ENCODE measurements at places on chromosomes 1 and 21.

DNA sequence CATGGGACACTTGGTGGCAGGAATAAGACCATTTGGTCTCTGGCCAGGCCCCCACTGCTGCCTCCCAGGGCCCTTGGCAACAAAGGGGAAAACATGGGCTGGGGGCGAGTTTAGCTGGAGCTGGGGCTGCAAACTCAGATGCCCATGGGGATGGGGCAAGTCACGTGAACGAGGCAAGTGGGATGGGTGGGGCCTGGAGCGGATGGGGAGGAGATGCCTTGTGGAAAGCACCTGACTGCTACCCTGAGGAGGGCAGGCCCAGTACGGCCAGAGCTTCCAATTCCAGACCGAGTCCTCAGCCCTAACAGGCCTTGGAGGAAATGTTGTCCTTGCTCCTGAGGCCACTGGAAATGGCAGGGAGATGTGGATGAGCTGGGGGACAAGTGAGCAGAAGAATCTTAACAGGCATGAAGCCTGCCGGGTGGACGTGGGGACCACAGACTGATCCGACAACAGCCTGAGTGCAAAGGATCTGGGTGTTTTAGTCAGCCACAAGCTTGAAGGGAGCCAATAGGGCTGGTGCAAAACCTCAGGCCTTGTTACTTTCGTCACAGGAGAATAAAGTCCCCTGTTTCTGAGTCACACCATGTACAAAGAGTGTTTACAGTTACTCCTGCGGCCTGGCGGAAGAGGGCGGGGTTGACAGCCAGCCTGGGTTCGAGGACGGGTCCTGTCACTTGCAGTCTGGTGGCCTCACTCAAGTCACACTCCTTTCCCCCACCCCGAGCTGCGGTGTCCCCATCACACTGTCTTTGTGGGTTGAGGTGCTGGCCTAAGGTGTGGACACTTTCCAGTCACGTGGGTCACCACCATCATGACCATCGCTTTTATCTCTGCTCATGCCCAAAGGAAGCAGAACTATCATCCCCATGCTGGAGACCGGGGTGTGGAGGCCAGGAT, 19.1 kb downstream of the RUNX3 start:
- H3K36me3 ChIP-seq: no peaks in the 10 kb centered on the region
- DNase-seq: no peak
- H3K27ac ChIP-seq: peak overlapping the region; percentile 46
- H3K4me3 ChIP-seq: no peak overlapping the region

DNA sequence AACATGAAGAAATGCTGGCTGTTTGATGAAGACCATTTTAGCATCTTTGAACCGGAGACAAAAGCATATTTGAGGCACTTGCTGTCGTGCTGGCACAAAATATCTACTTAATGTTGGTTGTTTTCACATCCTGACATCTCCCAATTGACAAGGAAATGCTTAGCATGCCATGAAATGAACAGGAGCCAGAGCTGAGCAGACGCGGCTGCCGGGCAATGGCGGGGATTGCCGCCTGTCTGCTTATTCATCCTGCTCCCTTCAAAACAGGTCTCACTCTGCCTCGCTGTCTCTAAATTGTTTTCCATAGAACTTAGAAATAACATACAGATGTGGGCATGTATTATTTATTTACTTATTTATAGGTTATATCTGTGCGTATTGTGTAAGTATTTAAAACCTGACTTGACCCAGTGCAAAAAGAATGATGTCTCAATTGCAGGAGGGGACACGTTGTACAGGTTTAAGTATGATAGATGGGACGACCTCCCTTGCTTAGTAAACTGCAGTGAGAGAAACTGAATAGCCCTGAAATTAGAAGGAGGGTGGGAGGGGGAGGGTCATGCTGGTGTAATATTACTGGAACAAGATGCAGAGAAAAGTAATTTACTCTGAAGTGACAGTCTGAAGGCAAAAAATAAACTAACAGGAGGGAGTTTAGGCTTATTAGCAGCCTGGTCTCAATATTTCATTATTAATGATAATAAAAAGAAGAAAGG, 590.4 kb upstream of the PLXNA2 start:
- DNase-seq: peak; percentile 15
- H3K27me3 ChIP-seq: no peaks in the 10 kb centered on the region
- no peaks in the 10 kb centered on the region for H3K36me3 ChIP-seq
- no peak overlapping the region for H3K4me3 ChIP-seq
- H3K27ac ChIP-seq: no peak overlapping the region

DNA sequence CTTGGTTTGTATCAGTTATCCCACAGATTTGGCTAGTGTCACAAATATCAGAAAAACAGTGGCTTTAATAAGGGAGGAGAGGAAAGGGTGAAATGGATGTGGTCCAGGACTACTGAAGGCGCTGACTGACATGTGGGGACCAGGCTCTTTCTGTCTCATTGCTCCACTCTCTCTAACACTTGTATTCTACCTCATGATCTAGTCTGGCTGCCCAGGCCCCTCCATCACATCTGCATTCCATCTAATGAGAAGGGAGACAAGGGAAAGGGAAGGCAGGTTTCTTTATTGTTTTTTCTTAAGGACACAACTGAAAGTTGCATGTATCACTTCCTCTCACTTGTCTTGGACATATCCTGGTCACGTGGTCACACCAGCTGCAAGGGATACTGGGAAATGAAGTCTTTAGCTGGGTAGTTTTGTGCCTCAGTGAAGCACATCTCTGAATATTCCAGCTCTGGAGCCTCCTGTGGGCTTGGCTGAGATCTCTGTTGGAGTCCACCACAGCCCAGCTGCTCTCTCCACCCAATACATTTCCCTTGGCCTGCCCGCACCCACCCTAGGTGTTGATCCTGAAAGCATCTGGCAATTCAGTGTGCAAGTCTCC, 42.0 kb upstream of the PADI2 start:
- H3K27me3 ChIP-seq: no peaks in the 10 kb centered on the region
- no peak for DNase-seq
- H3K27ac ChIP-seq: no peak overlapping the region
- no peaks in the 10 kb centered on the region for H3K36me3 ChIP-seq

DNA sequence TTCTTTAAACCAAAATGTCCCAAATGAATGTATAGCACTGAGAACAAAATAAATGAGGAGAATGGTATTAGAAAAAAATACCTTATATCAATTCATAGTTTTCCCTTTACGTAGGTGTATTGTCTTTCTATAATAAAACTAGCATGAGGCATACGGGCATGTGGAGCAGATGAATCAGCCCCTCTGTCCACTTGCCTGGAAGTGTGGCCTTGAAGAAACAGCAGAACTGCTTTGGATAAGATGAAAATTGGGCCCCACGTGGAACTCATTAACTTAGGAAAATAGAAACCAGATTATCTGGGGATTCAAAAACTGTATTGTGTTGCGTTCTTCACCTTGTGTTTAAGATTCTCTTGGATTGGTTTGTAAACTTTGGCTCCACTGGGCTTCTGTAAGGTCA, 356.8 kb upstream of the B3GALT2 start:
- H3K27ac ChIP-seq: no peak overlapping the region
- H3K4me1 ChIP-seq: no peaks in the 10 kb centered on the region
- H3K4me3 ChIP-seq: no peak overlapping the region
- no peaks in the 10 kb centered on the region for H3K36me3 ChIP-seq
- no peak for DNase-seq

- H3K27ac ChIP-seq: no peak overlapping the region
- H3K4me1 ChIP-seq: peaks cover 5% of the 10 kb centered on the region
- no peak overlapping the region for H3K4me3 ChIP-seq
- no peaks in the 10 kb centered on the region for H3K36me3 ChIP-seq
- no peak for DNase-seq
- no peaks in the 10 kb centered on the region for H3K27me3 ChIP-seq
Observed at GRCh38 chr1:30253807-30254440, 469.5 kb downstream of the MATN1 start.
